ENCODE measurements at places on chromosomes 2 and 18. TPM values are rescaled to one million over a fixed set of nuclear protein-coding genes. Genes with fewer than 3 reads are reported as not detected.

Gene PKP4
- 26.6 TPM for total RNA-seq

Gene CRYBA2
- not detected for total RNA-seq

DNA sequence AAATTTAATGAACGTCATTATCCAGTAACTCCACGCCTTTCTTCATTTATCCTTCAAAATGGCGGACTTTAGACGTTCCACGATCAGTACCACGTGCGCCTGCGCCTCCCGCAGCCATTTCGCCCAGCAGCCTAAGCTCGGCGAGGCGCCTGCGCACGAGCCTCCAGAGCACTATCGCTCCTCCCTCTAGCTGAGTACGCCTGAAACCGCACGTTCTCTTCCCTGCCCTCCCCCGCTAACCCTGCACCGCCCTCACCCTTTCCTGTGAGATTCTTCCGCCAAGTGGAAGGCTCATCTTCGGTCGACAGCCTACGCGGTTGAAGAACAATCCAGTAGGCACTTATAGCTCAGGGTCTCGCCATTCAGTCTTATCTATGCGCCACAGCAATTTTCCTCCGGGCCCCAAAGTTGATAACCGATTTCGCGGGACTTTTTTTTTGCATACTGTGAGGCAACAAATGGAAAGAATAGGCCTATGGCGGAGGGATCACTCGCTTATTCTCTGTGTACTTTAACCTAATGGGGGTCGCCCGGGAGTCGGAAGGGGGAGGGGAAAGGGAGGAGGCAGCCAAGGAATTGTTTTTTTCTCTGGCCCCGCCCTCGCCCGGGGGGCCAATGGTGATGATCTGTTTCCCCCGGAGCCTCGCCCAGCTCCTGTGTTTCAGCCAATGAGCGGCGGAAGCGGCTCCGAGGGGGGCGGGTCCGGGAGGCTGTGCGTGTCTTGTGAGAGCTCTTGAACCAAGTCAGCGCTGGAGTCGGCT is at the start of gene KDM3A:
TSS of gene KDM3A (plus strand) at position 741 of the 761 bp plus-strand sequence. CDS start 677 bp downstream, outside the sequence.
- DNase-seq: peak; percentile 95

- DNase-seq: no peak
These were observed 340.3 kb downstream of the CYRIA start for GRCh38 chr2:16325016-16325975.

Gene NT5DC4
- total RNA-seq: not detected

Gene SLC23A3
- 0.65 TPM for total RNA-seq

GRCh38 chr2:128558441-128558840 is 239.8 kb upstream of the HS6ST1 start:
- DNase-seq: no peak

DNA sequence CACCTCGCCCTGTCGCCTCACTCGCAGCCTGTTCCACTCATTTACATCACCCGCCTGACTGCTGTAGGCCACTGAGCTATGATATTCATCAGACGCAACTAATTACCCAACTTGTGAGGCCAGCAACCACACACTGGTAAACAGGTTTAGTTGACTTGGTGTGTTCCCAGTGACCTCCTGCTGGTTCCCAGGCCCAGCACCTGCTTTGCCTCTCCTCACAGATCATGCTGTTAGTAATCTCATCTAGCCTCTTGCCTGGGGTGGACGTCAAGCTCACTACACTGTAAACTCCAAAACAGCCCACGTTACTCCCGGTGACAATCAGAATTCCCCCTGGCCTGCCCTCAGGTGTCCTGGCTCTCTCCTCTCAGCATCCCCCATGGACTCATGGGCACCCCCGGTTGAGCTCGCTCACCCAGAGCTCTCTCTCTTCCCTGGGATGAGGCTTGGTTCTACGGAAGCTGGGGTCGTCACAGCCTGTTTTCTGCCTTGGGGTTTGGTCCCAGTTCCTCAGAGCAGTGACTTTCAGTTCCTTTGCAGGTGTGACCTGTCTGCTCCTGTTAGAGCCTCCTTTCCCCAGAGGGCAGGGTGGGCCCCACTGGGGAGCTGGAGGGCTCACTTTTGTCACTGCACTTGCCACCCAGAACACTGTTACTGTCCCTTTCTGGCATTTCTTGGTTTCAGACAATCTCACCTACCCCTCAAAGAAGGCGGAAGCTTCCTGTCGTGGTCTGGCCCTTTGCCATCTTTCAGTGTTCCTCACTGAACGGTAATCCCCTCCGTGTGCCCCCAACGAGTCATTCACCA is 40.3 kb downstream of the INPP5D start:
- peak; percentile 26 for DNase-seq

Gene PRKAG3
- not detected for total RNA-seq

DNA sequence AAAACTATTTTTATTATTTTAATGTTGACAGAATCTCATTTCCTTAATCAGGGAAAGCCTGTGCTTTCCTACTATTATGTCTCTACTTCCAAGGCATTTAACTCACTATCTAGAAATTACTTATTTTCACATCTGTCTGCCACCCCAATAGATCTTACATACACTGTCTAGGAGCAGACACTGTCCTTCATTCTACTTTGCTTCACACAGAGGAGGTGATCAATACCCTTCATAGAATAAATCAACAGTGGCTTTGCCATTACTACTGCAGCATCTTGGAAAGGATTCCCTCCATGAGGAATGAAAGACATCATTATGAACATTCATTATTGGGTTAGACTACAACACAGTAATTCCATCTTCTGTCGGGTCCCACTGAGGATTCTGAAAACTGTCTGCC is 31.7 kb downstream of the CDH20 start:
- DNase-seq: no peak

DNA sequence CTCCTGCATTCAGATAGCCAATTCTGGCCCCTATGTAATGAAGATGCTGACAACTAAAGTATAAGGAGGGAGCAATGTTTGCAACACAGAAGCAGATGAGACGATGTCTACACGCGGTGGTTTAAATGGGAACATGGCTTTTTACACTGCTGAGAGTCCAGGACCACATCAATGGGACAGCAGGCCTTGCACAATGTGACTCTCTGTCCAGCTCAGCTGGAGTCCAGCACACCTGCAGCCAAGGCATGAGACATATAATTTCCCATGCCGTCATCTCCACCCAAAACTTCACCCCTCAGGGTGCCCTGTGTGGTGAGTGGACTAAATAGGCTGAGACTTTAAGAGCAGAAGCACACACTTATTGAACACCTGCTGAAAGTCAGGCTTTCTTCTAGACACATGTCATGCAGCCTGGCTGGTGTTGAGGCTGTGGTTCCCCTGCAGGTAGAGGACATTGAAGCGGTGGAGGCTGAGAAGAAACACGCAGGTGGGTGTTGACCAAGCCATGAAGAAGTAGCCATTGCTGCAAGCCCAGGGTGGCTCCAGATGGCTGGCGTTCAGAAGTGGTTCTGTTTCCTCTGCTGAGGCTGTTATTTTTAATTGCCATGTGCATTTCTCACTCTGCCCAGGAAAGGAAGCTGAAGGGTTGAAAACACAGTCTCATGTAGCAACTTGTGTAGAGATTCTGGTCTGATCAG is 345.6 kb downstream of the MYCN start:
- DNase-seq: no peak

- no peak for DNase-seq
These were observed 72.4 kb downstream of the REV1 start for GRCh38 chr2:99417396-99417795.

Gene INSIG2
- 9.6 TPM for total RNA-seq

Gene FSIP2
- total RNA-seq: 0.50 TPM
